GM10248 (cell line): ENCODE measurements at places on chromosomes 13 and 19.

DNA sequence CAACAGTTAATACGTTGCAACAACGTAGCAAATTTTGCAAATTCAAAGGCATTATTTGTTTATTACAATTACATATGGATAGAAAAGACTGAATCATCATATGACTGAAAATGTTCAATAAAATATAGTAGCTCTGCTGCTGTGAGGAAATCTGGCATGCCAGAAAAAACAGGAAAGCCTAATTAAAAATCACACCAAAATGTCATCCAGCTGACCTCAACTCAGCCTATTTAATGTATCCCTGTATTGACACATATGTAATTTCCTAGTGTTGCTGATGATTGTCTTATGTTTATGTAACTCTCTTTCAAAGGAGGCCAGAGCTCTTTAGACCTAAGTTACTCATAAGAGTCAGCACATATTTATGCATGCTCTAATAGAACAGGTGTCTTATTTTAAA, 495.0 kb downstream of the PCDH17 start:
- DNase-seq = no peak

- no peak for DNase-seq
Measured at GRCh38 chr13:48731001-48731658, 77.4 kb downstream of the CYSLTR2 start.

DNA sequence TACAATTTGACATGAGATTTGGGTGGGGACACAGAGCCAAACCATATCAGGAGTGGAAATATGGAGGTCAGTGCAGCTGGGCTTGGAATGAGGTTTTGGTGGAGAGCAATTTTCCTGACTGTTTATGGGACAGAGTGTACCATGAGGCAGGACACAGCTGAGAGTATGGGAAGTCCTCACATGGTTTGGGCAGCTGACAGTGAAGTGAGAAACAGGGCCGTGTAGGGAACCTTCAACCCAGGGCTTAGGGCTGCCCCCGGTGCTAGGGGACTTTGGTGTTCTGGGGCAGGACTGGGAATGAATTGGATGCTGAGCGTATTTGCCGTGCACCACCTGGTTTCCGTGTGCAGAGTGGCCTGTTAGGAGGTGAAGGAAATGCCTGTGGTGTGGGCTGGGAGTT, 6.1 kb downstream of the ZNF548 start:
- no peak for DNase-seq

GRCh38 chr13:110590577-110590976, 24.8 kb upstream of the NAXD start:
- DNase-seq = no peak

DNA sequence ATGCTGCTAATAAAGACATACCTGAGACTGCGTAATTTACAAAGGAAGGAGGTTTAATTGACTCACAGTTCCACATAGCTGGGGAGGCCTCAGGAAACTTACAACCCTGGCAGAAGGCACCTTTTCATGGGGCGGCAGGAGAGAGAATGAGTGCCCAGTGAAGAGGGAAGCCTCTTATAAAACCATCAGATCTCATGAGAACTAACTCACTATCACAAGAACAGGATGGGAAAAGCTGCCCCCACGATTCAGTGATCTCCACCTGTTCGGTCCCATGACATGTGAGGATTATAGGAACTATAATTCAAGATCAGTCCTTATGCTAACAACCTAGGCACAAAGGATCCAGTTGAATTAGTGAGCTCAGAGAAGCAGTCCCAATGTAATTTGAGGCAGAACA, 59.4 kb downstream of the GPC6 start:
- no peak for DNase-seq
